ENCODE measurements at places on chromosomes 3 and 15. TPM values are rescaled to one million over a fixed set of nuclear protein-coding genes. Genes with fewer than 3 reads are reported as not detected.

The C2CD4B gene
- total RNA-seq: 1.2 TPM

The SYNPR gene
- 105 TPM for total RNA-seq

The STRA6 gene
- 6.7 TPM for total RNA-seq

The ZNF860 gene
- total RNA-seq: 6.7 TPM

The ETV5 gene
- 22.6 TPM for total RNA-seq

The TNNC1 gene
- total RNA-seq: not detected

The TMC3 gene
- 0.23 TPM for total RNA-seq

The LRRN1 gene
- total RNA-seq: 61.1 TPM

The HHLA2 gene
- not detected for total RNA-seq

The ARIH1 gene
- 46.8 TPM for total RNA-seq

The BBX gene
- total RNA-seq: 33.9 TPM

The SERPINI1 gene
- 130 TPM for total RNA-seq

The COMMD4 gene
- 11.8 TPM for total RNA-seq

The GPX1 gene
- 79.1 TPM for total RNA-seq

The LHFPL4 gene
- 55.1 TPM for total RNA-seq

The CACNA2D3 gene
- 69.7 TPM for total RNA-seq

The LIPH gene
- 0.46 TPM for total RNA-seq

The CCR9 gene
- not detected for total RNA-seq

The BCHE gene
- total RNA-seq: 38.1 TPM

The CLSTN2 gene
- total RNA-seq: 36.7 TPM

The REC114 gene
- not detected for total RNA-seq

The UROC1 gene
- not detected for total RNA-seq

The RHCG gene
- 1.8 TPM for total RNA-seq

The PAQR9 gene
- 5.3 TPM for total RNA-seq

The SAMMSON gene
- 0.23 TPM for total RNA-seq

The ZNF619 gene
- total RNA-seq: 6.2 TPM

The ZSCAN2 gene
- 16.6 TPM for total RNA-seq

The PPM1L gene
- 78.7 TPM for total RNA-seq

The AGBL1 gene
- total RNA-seq: 3.0 TPM

The PPP2R3A gene
- 26.1 TPM for total RNA-seq

The PPP1R14D gene
- not detected for total RNA-seq

The MED12L gene
- total RNA-seq: 23.8 TPM

The SETD5 gene
- total RNA-seq: 60.9 TPM

The ANKUB1 gene
- 4.2 TPM for total RNA-seq

The ROPN1 gene
- not detected for total RNA-seq

The CPB1 gene
- total RNA-seq: not detected

The DUOXA2 gene
- total RNA-seq: not detected

The B3GNT5 gene
- total RNA-seq: 22.6 TPM

The LNP1 gene
- 16.6 TPM for total RNA-seq

The MYL3 gene
- 1.2 TPM for total RNA-seq

The TPRG1 gene
- total RNA-seq: 4.4 TPM

The GOLGA6L10 gene
- total RNA-seq: 2.5 TPM

Data from diencephalon (tissue), 1 donor.